ENCODE measurements at places on chromosomes 2 and 18.

DNA sequence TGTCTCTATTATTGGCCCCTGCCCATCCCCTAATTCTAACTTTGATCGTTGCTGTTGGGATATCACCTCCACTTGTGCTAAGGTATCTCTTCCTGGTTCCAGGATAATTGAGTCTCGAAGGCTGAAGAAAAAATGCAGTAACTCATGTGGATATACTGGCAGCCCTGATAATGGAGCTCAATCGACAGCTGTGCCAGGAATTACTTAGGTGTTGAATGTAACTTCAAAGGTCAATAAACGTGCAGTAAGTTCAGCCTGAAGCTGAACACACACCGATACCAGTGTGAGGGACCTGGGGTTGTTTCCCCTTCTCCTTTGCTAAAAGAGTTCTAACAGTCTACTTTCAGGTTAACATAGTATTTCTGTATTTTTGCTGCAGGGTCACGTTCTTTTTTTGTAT lies 11.9 kb upstream of the REG3G start:
- DNase-seq, result no peak

DNA sequence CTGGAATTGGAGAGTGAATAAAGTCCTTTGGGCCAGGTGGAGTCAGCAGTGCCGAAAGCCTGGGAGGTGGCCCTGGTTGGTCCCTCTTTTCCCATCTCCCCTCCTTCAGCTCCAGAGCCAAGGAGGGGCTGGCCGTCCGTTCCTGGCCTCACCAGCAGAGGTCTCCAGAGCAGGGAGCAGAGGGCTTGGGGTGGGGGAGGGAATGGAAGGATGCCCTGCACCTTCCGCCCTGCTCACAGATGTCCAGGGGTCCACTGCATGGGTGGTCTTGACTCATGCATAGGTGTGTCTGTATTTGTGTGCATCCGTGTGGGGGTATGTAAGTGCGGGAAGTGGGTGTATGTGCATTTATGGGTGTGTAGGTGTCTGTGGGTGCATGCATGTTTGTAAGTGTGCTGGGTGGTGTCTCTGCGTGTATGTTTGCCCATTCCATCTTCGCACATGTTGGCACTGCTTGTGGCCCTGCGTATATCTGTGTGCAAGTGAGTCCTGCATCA lies 201.8 kb downstream of the ZFP36L2 start:
- peak; percentile 65 for DNase-seq

DNA sequence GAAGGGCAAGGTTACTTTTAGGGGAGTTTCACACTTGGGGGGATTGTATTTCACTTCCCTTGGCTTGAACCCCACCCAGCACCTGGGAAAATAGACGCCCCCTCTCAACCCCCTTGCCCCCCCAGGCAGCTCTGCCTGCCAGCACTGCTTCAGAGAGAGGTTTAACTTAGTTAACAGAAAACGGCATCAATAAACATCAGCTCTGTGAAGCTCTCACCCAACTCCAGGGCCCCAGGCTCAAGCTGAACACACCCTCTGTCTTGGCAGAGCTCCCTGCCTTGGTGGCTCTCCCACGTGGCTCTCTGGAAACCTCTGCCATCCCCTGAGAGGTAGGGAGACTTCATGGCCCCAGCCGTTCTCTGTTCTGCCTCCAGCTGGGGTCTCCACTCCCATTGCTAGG lies 244.1 kb downstream of the ACKR3 start:
- DNase-seq, result no peak

GRCh38 chr2:200130762-200131166 lies 175.4 kb downstream of the MAIP1 start:
- no peak for DNase-seq

DNA sequence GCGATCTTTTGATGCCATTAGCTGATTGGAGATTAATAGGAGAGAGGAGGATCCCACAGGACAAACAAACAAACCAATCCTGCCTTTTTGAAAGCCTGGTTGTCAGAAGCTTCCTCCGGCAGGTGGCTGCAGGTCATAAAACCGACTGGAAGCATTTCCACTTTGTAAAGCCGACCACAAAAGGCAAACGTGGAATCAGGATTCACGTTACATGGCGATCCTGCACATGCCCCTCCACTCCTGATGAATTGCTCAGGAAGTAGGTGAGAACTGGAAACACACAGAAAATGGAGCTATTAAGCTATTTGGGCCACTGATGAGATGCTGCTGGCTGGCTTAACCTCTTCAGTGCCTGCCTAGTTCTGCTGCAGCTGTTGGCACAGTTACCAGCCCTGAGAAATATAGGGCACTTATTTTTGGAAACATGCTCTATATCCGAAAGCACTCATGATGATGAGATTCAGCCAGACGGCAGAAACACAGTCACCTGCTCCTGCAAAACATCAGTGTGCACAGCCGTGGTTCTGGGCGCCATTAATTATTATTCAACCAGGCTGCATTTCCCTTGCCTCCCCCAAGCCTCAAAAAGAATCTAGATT lies 110.3 kb upstream of the ST6GAL2 start:
- DNase-seq, result no peak

DNA sequence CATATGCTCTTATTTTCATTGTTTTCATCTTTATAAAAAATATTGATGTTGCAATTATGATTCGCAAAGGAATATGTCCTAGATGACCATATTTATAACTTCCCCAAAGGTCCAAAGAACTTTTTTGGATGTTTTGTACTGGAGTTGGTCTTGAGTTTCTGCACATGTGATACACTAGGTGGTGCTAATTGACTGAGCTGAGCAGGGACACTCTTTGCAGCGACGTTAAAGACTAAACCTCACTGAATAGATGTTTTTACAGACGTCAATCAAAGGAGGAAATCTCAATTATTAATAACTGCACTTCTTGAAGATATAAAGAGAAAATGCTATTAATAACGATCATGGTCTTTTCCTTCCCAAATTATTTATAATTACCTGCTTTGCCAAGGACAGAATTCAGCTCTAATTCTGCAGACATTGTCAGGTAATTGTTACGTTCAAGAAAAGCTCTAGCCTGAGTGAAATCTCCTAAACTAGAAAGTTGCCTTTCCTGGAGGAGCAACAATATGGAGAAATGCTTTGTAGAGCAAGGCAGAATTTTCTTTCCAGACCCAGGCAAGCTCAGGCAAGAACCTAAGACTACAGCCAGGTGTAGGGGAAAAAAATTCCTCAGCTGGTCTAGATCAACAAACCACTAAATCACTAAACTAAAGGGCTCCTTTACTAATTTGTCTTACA lies 119.3 kb upstream of the RBBP8 start:
- DNase-seq, result no peak

DNA sequence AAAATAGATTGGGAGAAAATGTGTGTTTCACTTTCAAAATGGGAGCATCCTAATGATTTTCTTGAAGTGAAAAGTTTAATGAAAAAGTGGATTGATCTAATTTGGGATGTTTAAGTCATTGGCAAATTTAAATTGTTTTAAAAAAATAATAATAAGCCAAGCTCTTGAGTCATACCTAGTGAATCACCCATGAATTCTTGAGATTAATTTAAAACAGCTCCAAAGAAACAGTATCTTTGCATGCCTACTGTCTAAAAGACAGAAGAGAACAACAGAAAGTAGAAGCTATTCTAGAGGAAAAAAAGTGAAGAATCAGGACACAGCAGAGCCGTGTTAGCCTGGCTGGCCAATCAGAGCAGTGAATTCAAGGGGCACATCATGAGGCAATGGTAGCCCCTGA lies 7.7 kb downstream of the ACVR1C start:
- no peak for DNase-seq

DNA sequence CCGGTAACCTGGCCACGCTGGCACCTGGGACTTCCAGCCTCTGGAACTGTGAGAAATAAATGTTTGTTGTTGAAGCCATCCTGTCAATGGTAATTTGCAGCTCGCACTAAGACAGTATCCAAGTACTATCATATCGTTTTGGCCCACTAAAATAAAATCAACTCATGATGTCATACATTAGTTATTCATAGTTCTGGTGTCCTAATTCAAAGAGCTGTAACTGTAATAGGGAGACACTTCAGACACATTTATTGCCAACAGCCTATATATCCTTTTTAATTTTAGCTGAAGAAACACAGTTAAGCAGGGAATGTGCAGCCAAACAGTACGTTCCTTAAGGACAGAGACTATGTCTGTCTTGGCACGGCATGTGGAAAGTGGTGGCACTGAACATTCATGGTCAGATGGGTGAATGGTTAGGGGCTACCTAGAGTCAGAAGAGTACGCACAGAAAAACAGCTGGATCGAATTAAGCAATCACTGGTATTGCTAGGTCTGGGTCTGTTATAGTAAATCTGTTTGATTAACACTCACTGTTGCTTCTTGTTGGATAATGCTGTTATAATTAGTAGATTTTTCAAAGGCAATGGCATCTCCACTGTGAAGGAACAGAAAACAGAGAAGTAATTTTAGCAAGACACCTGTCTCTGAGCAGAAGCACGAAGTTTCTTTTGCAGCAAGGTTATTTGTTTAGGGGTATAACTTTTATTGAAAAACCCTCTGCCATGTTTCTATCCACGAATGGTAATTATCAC lies 41.3 kb upstream of the CREG2 start:
- no peak for DNase-seq

DNA sequence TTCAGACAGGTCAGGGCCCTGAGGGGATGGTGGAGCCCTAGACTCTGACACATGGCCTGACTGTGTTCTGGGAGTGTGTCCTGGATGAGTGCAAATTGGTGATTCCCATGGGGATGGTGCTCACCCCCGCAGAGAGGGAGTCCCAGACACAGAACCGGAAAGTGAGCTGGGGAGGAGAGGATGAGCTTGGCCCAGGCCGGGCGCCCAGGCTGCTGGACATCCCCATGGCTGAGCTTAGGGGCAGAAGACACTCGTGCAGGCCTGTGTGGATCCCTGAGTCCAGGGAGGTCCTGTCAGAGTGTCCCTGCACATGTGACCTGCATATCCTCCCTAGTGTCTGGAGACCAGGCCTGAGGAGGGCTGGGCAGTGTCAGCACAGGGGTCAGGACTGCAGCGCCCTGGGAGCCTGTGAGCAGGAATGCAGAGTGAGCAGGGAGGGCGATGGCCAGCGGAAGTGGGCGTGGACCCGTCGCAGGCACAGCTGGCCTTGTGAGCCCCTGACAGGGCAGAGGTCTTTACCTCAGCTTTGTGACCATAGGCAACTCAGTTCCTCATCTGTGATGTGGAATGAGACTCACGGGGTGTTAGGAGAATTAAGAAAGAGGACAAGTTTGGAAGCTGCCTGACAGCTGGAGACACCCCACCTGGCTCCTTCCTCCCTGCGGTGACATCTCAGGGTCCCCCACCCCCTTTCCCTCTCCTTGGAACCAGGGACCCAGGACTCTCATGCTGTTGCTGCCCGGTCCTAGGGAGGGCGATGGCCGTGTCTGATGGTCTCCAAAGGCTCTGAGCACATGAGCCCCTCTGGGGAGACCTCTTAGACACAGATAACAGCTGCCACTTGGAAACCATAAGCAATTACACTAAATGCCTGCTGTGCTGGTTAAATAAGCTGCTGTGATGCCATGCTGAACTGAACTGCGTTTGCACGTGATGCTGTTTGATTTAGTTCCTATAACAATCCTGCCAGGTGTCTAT lies 62.6 kb upstream of the HS6ST1 start:
- no peak for DNase-seq

DNA sequence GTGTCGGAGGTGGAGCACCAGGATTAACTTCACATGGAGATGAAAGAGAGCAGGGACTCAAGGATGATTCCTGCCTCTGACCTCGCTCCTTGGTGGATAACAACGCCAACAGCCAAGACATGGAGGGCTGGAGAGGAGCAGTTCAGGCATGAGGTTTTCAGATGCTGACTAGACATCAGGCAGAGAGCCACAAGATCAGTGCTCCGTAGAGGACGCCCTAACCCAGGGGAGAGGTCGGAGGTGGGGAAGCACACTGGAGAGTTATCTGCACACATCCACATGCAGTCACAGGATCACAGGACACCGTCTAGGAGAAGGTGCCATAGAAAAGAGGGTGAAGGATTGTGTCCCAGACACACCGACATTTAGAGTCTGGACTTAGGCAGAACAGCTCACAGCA lies 344.3 kb downstream of the EIPR1 start:
- DNase-seq, result no peak

- no peak for DNase-seq
These were observed 4.9 kb downstream of the KCNE4 start for GRCh38 chr2:223056701-223057418.

DNA sequence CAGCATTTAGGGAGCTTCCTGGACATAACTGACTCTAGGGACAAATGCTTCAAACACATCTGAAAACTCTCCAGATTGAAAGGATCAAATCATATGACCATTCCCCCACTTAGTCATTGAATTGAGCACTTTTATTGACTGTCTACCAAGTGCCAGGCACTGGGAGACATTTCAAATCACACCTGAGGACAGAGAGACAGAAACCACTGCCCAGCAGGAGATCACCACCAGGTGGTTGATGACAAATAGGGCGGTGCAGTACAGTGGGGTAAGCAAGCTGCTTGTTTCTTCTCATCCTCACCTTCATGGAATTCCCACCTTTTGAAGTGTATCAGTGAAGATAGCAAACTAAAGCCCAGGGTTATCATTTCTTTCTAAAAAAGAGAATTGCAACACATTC lies 19.0 kb upstream of the CXCR4 start:
- DNase-seq, result no peak

GRCh38 chr2:124025891-124026434 lies 876 bp downstream of the CNTNAP5 start:
- DNase-seq, result no peak

DNA sequence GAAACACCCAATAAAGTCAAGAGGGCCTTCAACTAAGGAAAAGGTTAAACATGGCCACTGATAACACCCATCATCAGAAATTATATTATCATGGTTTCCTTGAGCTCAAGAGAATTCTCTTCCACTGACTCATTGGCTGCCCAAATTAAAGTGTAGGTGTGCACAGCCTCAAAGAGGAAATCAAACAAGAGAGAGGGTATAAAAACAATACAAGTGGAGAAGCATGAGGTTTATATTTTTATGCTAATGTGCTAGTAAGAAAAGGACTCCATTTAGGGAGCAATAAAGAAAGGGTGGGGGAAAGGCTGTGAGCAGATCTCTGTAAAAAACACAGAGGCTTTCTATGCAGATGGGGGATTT lies 168.8 kb upstream of the VRK2 start:
- no peak for DNase-seq

GRCh38 chr2:195559431-195559914 lies 97.6 kb upstream of the SLC39A10 start:
- peak; percentile 72 for DNase-seq

DNA sequence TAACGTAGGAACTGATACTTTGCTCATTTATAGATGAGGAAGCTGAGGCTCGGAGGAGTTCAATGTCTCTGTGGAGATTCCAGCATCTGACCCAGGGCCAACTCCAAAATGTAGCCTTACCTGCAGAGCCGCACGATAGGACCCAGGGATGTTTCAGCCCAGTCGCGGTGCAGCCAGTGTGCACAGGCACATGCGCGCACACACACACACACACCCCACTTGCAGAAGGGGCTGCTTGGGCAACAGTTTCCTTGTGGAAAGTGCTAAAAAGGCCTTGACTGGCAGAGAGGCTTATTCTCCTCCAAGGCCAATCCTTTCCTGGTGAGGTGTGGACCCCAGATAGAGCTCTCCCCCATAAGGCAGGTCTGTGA lies 101.7 kb downstream of the ZFP36L2 start:
- DNase-seq, result no peak

Data from activated T-cell treated with anti-CD3 and anti-CD28 coated beads, Interleukin-2, amount 50 U/mL, for 48 hours (primary cell).